Breast epithelium (tissue), 4 donors: ENCODE measurements at places on chromosomes 1 and 21. TPM values are rescaled to one million over a fixed set of nuclear protein-coding genes. Genes with fewer than 3 reads are reported as not detected.

The RAD54L gene
- total RNA-seq = 1.8 TPM

DNA sequence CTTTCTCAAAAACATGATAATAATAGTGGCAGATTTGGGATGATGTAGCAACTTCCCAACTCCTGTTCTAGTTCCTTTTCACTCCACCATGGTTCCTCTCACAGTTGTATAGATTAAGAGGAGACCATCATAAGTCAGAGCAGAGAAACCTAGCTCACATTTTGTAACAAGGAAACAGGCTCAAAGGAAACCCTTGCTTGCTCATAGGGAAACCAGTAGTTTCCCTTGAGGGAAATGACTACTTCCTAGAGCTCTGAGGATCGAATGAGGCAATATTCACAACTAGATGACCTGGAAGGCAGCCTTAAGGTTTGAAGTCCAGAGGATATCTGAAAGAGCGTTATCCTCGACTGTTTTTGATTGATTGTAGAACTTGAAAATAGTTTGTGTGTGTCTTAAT is 76.1 kb upstream of the C8B start:
- DNase-seq = no peak

GRCh38 chr1:248807067-248807737 is 18.5 kb downstream of the SH3BP5L start:
- no peak for DNase-seq

DNA sequence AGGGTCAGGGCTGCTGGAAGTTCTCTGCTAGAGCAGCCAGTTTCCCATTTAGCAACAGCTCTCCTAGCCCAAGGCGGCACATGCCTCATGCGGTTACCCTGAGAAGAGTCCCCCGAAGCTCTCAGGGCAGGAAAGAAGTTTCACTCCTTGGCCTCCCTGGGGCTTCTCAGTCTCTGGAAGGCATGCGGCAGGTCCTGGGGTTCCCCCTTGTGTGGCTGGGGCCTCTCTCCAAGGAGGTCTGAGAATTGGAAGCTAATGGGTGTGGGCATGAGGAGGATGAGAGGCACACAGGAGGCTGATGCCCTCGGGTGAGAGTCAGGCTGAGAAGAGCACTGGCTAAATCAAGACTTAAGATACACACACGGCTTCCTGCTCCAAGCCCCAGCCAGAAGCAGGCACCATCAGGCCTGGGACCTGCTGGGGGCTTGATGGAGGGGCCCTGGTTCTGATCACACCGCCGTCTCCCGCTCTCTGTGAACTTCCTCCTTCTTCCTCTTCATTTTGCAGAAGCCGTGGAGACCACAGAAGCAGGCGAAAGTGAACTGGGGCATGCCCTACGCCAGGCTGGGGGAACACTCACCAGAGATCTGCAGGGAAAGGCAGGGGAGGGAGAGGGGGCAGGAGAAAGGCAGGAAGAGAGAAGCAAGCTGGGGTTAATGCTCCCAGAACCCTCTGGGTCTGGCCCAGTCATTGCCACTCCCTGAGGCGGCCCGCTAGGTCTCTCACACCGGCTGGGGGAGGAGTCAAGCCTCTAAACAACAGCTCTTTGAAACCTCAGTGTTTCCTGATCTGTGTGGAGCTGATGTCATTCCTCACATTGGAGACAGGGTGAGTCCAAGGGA is 15.1 kb downstream of the BLACAT1 start:
- DNase-seq = peak; percentile 81

GRCh38 chr1:110690709-110691365 is 16.1 kb upstream of the KCNA3 start:
- no peak for DNase-seq

DNA sequence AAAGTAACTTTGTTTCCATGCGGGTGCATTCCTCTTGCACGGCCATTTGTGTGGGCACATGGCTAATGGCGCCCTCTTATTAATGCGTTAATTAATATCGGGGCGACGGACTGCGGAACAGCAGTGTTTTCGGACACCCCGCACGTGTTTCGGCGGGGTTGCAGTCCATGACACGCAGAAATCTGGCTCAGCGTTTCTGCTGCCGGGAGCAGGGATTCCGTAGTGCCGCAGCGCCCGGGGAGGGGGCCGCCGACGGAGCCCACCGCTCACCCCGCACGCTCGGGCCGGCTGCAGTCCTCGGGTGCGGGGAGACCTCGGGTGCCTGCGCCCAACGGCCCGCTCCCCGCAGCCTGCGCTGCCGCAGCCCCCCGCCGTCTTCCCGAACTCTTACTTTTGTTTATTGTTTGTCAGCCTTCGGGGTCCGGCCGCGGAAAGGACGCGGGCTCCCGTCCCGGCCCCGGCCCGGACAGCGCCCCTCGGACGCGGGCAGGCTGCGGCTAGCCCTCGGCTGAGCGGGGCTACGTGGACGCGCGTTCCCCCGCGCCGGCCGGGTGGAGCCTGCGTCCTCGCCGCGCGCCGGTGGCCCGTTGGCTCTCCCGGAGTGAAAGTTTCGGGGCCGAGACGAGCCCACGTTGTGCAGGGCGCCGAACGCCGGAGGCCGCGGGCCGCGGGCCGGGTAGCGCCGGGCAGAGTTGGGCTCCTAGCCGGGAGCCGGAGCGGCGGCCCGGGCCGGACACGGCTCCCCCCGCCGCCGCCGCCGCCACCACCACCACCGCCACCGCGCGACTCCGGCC is 849 bp downstream of the NFIA start:
- no peak for DNase-seq

DNA sequence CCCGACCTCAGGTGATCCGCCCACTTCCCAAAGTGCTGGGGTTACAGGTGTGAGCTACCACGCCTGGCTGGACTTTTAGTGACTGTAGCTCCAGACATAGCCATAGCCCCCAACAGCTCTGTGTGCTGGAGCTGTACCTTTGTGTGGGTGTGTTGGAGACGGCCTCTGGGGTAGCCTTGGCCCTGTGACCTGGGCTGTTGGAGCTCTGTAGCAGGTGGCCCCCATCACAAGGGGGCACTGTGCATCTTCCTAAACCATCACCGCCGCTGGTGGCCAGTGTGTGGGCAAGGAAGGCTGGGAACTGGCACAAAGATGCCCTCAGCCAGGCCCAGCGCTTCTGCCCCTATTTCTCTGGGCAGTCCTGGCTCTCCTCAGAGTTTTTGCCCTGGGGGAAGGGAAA is 38.4 kb upstream of the FOXO6 start:
- DNase-seq = no peak

DNA sequence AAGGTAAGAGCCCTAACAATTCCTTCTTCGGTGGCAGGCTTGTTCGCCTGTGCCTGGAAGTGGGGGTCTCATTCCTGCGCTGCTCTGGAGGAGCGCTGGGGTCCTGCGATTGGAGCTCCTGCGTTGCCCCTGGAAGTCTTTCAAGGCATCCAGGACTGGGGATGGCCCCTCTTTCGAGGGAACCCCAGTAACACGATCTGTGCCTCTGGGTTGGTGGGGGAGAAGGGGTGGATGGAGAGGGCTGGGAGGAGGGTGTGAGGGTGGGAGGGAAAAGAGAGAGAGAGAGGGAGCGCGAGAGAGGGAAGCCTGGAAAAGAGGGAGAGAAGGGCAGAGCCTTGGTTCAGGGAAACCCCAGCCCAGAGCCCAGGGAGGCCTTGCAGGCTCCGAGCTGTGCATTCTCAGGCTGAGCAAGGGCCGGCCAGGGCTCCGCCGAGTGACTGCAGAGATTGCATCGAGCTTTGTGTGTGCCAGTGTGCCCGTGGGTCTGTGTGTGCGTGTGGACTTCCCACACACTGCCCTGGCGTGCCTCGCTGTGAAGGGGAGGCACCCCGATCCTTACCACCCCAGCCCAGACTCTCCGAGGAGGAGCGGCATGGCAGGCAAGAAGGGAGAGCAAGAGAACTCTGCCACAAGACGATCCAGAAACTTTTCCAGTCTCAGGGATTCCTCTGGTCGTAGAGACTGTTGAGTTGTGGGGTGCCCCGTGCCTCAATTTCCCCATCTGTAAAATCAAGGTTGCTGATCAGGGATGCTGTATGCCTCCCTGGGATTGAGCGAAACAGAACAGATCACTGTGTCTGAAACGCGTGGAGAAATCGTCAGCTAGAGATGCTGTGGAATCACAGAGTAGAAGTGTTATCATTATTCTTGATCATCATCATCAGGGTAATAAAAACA is 619 bp downstream of the BCL9 start:
- no peak for DNase-seq

The KRTAP19-5 gene
- not detected for total RNA-seq

The HMGCS2 gene
- 23.0 TPM for total RNA-seq

- no peak for DNase-seq
These were observed 3.9 kb upstream of the ITLN1 start for GRCh38 chr1:160888926-160889325.

The RBP7 gene
- total RNA-seq = 49.8 TPM

The SYT14 gene
- 0.73 TPM for total RNA-seq

DNA sequence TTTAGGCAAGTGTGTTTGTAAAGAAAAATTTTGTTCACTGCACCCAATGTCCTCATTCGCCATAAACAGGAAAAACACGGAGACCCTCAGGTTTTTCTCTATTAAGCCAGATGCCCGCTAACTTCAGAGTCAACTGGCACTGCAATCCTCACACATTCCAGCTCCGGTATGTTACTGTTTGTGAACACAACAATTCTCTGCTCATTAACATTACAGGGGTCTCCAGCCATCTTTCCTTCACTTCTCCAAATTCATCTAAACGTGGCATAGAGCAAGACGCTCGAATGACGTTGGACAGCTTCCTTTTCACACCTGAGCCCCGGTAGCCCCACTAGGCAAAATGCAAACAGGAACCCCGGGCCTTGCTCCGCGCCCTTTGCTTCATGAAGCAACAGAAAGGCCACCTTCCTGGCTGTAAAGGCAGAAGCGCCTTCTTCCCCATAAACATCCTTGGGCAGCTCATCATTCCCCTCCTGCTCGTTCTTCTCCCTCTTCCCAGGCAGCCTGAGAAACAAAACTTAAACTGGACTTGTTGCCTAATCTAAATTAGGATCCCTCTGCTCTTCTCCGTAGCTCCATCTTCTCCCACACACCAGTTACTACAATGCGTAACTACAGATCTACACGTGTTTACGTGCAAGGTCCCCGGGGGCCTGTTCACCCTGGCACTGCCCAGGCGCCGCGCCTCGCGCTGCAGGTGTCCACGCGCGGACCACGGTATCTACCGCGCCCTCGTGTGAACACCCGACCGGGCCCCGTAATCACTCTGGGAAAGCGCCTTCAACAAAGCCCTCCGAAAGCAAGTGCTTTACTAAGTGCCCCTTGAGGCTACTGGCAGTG is 1.2 kb downstream of the LBR start:
- DNase-seq = no peak

The TRIM62 gene
- 7.2 TPM for total RNA-seq

The OR14K1 gene
- 1.3 TPM for total RNA-seq

The AGTRAP gene
- total RNA-seq = 61.9 TPM

DNA sequence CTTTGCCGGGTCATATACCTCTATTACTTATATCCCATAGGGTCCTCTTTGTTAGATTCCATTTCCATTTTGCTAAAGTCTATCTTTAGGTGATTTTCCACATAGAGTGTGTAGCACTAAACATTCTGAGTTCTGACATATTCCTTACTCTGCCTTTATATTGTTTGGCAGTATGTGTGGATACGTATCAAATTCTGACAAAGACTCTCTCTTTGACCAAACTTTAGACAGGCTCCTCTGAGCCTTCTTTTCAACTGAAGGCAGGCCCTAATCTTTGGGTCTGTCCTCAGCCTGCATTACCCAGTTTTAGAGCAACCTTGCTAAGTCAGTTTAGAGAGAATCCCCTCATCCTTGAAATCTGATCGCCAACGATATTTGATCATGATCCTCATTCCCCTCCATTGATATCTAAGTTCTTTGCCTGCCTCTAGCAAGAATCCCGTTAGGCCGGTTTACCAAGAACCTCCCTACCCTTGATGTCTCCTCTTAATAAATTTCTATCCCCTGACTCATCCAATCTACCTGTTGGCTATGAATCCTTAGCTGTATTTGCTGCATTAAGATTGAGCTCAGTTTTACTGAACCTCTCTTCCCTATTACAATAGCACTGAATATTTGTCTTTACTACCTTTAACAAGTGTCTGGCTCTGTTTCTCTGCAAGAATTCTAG is 10.4 kb upstream of the PPT1 start:
- DNase-seq = no peak

GRCh38 chr1:19067912-19068638 is 111.6 kb upstream of the IFFO2 start:
- no peak for DNase-seq

The C1QA gene
- 355 TPM for total RNA-seq

The SLC1A7 gene
- not detected for total RNA-seq

- no peak for DNase-seq
These were observed 24.1 kb downstream of the NFYC start for GRCh38 chr1:40715491-40716059.

GRCh38 chr1:228094432-228095016 is 8.6 kb downstream of the C1orf35 start:
- DNase-seq = no peak

GRCh38 chr1:41735631-41736260 is 183.0 kb downstream of the HIVEP3 start:
- DNase-seq = no peak
